ENCODE measurements at places on chromosomes 1 and 21.

DNA sequence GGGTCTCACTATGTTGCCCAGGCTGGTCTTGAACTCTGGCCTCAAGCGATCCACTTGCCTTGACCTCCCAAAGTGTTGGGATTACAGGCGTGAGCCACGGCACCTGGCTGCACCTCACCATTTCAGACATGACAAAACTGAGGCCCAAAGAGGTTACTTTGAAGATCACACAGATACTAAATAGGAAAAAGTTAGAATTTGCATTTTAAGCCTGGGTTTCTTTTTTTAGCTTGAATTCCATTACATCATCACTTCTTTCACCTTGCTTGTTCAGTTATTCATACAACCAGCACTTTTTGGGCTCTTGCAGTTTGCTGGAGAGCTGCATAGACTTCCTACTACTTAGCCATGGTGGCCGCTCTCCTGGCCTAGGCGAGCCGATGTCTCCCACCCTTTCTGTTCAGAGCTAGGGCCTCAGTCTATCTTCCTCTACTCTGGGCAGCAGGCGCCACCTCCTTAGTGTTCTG is 16.3 kb upstream of the CD2 start:
- no peak for DNase-seq

- no peak for DNase-seq
These were observed 7.7 kb downstream of the SLC5A9 start for GRCh38 chr1:48230236-48230635.

- DNase-seq, result no peak
These were observed 130.3 kb downstream of the FGGY start for GRCh38 chr1:59427155-59427554.

GRCh38 chr1:185812934-185813333 is 78.7 kb downstream of the HMCN1 start:
- no peak for DNase-seq

GRCh38 chr1:63747445-63747844 is 26.4 kb upstream of the ROR1 start:
- no peak for DNase-seq

Data from AML-193 (cell line).